ENCODE measurements at places on chromosomes 7 and 10.

DNA sequence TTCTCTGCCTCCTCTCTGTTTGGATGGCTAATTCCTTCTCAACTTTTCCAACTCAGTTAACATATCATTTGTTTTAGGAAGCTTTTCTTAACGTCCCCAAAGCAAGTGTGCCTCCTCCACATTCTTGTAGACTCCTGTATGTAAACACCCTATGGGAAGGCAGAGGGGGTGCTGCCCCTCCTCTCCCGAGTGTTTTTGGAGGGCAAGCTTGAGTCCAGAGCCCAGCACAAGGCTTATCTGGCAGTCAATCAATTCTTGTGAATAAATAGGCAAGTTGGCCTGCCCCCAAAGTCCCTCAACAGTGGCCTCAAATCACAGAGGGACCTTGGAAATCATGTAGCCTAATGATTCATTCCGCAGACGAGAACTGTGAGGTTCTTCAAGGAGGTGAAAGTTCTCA is 305.6 kb downstream of the RPS24 start:
- no peak for DNase-seq

DNA sequence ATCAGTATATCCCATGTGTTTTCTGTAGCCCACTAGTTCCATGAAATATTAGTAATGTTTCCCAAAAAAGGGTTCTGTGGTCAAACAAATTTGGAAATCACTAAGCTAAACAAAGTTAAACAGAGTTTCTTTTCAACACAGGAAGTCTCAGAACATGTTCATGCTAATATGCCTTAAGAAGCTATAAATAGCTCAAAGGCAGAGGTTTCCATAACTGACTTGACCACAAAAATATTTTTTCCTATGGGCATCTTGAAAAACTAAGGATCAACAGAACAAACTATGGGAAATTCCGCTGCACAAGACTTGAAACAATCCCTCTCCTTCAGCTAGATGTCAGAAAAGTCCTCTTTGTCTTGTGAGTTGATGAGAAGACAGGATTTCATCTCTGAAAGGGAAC is 59.7 kb downstream of the SEM1 start:
- no peak for DNase-seq

DNA sequence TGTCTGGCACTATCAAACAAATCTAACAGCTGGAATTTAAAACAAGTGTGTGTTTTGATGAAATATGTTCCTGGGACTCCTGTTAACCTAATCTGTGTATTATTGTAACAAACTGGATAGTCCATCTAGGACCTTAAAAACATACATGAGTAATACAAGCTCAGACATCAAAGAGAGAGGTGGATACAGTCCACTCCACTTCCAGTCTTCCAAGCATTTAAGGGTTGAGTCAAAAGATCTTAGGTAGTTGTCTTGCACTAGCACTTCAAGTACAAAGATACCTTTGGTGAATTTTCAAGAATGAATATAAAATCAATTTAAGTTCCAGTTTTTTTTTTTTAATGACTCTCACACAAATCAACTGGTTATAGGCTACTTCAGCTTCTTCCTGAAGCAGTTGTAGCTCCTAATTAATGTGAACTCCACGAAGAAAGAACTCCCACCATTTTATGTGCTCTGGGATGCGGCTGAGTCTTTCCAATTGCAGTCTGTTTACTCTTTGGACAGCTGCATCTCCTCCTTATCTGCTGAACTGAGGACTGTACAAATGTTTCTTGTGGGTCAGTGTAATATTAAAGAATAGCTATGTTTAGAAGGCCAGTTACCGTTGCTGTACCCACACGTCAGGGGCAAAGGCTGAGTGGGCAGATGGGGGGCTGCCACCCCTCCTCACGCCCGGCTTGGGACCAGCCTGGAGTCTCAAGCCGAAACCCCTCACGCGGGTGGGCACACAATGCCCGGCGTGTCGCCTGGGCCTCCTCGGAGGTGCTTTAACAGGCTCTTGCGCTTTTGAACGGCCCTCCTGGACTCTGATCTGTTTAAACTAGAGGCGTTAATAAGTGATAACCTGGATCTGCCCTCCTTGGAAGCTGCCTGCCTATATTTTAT is 2.9 kb upstream of the IGF2BP3 start:
- peak; percentile 13 for DNase-seq

- DNase-seq, result no peak
Observed at GRCh38 chr7:101744588-101744987, 72.8 kb upstream of the CUX1 start.

- DNase-seq, result peak; percentile 95
Observed at GRCh38 chr10:124719213-124719851, 24.8 kb downstream of the FAM53B start.

- DNase-seq, result peak; percentile 73
Observed at GRCh38 chr7:135943134-135943879, 33.9 kb downstream of the MTPN start.

DNA sequence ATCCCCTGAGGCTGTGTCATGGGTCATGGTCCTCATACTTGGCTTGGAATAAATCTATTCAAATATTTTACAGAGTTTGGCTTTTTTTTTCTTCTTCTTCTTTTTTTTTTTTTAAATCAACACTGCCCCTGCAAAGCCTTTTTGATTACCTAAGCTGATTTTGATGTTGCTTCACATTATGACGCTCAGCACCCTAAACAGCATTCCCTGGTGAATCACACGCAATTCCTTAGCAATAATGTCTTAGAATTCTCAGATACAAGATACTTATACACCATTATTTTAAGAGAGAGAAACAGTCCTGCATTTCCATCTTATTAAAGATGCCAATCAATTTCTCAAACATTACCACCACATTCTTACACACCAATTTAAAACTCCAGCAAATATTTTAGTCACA is 323.7 kb upstream of the IGFBP3 start:
- no peak for DNase-seq

All from hematopoietic multipotent progenitor cell treated with erythropoietin and hydrocortisone succinate and interleukin-3 and kit ligand, for 8 days (in vitro differentiated cells).